ENCODE measurements at places on chromosomes 3 and 15.

DNA sequence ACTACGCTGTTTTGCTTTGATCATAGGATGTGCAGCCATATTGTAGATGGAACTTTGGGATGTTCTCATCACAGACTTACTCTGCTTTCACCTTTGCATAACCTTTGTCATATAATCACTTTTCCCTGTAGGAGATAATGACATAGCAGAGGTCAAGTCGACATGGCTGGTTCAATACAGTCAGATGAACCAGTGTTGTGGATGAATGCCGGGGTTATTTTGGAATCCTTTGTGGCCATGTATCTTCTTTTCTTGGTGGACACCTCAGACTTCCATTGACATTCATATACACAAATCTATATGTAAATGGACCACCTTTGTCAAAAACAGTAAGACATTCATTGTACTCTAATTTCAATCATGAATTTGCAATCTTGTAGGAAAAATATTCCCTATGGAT is 180.2 kb downstream of the PTPRG start:
- no peak for DNase-seq

GRCh38 chr3:62436785-62437184 is 63.4 kb upstream of the FEZF2 start:
- DNase-seq = no peak

DNA sequence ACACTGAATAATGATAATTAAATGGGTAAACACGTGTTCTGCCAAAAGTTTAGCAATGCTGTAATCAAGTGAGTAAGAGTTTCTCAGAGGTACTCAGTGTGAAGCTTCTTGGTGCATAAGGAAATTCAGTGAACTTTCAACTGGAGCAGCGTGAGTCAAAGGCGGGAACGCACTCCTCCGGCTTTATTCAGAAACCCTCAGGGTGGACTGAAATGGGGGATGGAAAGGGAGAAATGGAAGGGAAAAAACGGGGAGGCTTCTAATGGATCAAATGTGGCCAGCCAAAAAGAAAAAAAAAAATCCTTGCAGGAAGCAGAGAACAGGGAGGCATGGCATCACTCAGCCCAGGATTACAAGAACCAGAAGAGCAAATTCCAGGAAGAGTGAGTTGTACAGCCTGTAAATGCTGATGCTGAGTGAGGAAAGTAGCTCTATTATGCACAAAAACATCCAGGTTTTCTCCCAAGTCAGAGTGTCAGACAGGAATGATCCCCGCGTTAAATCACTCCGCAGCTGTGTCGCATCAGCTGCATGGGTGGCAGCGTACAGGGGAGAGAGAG is 85.3 kb downstream of the ASB7 start:
- DNase-seq = no peak

DNA sequence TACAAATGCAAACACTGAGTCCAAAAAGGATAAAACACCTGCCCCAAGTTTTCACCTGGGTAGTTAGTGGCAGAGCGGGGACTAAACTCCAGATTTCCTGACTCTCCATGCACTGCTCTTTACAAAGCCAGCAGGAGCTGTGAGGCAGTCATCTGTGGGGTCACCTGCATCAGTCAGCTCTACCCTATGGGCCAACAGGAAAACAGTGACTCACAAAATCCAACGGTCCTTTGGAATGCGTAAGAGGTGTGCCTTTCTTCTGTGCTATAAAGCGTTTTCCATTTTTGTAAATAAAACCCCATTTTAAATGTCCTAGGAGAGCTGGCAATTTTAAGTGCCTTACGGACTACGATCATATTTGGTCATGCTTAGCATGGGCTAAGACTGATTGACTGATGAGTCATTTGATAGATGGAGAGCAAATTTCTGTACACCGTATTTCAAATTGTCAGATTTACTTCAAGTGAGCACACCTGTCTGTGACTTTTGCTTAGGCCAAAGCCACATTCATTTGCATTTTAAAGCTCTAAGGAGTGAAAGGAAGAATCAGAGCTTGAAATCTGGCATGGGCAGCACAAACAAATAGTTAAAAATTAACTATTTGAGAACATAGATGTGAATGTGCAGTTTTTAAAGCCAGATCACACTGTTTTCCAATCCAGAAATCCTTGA is 4.4 kb upstream of the COL8A1 start:
- DNase-seq = no peak

DNA sequence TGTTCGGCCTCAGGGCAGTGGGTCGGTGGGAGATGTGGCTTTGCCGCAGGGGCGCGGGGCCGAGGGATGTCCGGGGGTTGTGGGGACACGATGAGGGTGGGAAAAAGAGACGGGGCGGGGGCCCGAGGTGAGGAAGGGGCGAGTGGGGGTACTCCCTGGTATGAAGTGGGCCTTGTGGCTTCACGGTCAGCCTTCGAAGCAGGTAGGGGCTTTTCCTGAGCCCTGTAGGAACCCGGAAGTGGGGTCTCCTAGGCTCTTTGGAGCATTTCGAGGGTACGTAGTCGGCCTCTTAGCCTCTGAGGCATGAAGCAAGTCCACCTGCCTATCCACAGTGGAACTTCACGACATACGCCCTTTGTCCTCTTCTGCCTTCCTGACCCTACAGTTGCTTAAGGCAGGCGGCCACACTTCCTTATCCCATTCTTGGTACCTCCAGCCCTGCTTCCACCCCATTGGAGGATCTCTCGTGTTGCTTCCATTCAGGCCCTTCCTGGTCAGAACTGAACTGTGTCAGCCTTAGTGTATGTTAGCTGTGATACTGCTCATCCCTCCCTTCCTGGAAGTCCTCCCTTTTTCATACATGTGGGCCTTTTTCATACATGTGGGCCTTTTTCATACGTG is 389 bp downstream of the ARPC4 start:
- no peak for DNase-seq

GRCh38 chr15:81327516-81327915 is 3.6 kb upstream of the STARD5 start:
- no peak for DNase-seq

DNA sequence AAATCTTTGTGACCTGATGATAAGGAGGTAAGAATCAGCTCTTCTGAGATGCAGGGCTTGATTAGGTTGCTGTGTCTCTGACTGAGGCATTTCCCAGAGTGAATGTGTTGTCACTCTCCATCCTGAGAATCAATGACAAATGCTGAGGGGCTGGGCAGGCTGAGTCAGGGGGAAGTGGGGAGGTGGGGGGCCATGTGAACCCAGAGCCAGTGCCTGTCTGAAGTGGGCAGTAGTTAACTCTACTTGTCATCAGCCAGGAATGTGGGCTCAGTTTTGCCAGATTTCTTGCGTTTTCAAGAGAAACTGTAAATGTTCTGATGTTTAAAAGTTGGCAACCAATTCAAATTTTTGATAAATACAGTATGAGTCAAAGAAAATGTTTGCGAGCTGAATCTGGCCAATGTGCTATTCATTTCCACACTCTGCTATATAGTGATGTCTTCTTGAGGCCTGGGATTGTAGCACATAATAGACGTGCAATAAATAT is 3.1 kb upstream of the BNC1 start:
- no peak for DNase-seq

DNA sequence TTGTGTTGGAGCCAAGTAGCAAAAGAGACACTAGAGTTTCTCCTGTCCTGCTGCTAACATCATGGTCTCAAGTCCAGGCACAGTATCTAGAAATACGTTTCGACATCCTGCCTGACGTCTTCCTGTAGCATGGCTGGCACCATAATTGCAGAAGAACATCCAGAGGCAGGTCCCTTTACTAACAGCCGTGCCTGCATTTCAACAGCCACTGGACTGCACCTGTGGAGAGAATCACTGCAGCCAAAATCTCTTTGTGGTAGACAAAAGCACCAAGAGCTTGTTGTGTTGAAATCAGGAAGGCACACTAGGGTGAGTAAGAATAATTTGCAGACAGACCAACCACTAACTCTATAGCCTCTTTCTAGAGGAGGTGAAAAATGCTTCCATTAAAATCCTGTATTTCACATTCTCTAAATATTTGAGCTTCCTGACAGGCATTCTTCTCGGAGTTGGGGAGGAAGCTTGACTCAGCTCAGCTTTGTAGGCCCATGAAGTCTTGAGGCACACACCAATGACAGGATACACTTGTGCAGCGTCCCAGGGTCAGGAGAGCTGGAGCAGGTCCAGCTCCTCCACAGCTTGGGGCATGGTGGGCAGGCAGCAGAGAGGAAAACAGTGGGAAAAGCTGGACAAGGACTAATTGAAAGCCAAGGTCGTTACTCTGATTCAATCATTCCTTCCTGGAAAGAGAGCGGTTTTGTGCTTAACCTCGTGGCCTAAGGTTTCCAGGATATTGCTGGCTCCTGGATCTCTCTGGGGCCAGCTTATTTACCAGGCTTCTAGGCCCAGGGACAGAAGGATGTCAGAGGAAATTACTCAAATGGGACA is 244.9 kb downstream of the FAM43A start:
- no peak for DNase-seq

GRCh38 chr15:66635006-66635405 is 67.0 kb upstream of the SMAD6 start:
- no peak for DNase-seq

- DNase-seq = no peak
Measured at GRCh38 chr3:114538211-114538610, 244.4 kb downstream of the TIGIT start.

DNA sequence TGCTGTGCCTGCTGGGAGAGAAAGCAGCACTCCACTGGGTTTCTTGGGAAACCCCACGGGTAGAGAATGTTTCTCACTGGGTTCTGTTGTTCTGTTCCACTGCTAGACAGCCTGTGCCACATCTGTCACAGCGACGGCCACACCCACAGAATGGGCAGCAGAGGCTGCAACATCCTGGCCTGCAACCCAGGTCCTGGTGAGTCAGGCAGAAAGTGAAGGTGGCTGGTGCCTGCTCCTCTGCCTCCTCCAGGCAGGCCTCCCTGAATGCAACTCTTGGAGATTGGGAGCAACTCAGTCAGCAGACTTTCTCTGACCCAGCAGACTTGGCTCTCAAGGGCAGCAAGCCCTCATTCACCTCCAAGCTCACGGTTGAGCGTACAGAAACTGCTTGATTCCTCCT is 13.0 kb downstream of the C3orf18 start:
- no peak for DNase-seq

GRCh38 chr15:65651831-65652749 is 30.4 kb downstream of the SLC24A1 start:
- no peak for DNase-seq

DNA sequence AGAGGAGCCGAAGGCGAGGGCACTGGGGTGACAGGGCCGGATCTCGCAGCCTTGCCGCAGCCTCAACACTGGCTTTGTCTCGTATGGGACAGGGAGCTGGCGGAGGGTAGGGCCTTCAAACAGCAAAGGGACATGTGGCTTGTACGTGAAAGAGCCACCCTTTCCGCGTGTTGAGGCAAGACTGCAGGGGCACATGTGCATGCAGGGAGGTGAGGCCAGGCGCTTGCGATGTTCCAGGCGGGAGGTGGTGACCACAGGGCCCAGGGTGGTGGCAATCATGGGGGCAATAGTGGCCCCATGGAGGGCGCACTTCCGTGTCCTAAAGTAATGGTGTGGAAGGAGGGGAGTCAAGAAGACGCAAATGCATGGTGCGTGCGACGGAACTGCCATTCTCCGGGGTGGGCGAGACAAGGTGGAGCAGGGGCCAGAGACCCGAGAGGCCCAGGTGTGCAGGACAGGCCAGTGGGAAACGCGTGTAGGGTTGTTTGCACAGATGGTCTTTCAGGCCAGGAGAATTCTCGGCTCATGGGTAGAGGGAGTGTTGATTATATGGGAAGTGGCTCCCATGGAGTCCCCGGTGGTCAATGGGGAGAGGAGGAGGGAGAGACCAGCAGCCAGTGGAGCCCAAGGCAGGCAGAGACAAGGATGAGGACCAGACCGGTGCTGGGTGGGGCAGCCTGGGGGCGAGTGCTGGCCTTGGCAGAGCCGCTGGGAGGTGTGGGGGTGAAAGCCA is 45.8 kb upstream of the PCSK6 start:
- no peak for DNase-seq

DNA sequence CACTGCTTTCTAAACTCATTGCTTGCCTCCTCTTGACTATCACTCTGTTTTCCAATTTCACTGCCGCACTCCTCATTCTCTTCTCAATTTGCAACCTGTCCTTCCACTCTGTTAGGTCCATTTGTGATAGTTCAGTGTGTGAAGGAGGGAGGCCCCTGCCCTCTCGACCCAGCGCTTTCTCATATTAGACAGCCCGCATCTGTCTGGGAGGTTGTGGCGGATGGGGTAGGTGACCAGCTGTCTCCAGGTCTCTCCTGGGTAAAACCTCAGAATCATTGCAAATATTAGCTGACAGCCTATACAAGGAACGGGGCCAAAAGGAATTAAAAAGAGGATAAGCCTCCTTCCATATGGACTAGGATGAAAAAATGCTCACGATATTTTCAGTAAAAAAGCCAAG is 358.3 kb downstream of the SHQ1 start:
- DNase-seq = no peak

DNA sequence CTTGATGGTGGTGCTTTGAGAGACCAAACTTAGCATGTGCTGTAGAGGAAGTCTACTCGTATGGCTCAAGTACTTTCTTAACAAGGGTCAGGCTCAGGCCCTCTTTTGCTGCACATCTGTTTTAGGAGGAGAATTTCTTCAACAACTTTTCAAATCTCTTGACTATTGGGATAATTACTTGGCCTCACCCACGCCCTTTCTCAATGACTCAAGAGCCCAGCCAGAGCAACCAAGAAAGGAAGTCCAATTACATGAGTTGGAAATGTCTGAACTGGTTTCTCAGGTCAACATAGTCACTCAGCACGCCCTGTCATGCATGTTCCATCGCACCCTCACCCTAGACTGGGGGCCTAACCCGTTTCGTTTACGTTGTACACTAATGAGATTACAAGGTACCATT is 44.8 kb upstream of the UMPS start:
- no peak for DNase-seq

DNA sequence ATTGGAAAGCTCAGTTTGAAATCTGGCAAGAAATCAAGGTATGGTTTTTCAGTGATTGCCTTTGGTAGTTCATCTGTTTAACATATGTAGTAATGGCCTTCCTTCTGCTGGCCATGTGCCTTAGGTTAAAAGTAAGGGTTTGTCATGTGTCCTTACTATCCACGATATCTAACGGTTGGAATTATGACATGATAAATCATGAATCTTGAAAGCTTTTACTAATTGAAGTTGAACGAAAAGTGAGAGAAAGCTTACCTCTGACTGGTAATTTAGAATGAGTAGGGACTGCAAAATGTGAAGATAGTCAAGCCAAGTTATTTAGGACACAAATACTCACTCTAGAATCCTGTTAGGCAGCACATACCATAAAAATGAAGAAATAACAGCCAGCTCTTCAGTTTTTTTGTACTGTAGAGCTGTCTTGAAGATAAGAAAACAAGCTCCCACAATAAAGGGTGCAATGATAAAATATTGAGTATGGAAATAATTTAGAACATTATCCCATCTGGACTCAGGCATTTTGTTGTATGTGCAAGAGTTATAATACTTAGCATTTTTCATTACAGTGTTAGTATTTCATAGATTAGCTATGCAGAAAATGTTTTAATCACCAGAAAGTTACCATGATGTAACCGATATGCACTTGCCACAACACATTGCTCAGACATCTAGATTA is 303.4 kb downstream of the ZNF385D start:
- no peak for DNase-seq

- DNase-seq = no peak
Measured at GRCh38 chr3:37028329-37028728, 35.0 kb downstream of the MLH1 start.

GRCh38 chr3:64264501-64265109 is 39.3 kb upstream of the PRICKLE2 start:
- no peak for DNase-seq
